ENCODE measurements at places on chromosomes 5 and 9. TPM values are rescaled to one million over a fixed set of nuclear protein-coding genes. Genes with fewer than 3 reads are reported as not detected.

NUTM2G gene
- not detected for total RNA-seq

CDKN2A gene
- total RNA-seq = 0.49 TPM

ROR2 gene
- total RNA-seq = 0.92 TPM

RPS14 gene
- 1,267 TPM for total RNA-seq
